GM20000 (cell line): ENCODE measurements at places on chromosomes 6 and 20.
A peak's percentile ranks its signal among the peaks of the same experiment; 100 is the strongest.

DNA sequence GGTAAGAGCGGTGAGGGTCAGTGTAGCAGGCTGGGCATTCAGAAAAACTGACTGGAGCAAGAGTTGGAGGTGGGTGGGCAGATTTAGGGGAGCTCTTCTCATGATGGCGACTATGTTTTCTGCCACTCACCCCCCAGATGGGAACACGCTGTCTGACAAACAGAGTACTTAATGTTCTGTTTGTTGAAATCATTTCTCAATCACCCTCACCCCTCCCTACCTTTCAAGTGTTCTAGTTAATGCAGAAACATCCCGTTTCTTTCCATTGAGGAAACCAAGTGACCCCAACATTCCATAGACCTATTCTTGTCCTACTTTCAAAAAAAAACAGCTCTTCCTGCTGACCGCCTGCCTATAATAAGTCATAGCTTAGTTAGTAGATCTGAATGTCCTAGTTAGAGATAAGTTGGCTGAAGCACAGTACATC lies 132.5 kb upstream of the NEDD9 start:
- no peak for DNase-seq

DNA sequence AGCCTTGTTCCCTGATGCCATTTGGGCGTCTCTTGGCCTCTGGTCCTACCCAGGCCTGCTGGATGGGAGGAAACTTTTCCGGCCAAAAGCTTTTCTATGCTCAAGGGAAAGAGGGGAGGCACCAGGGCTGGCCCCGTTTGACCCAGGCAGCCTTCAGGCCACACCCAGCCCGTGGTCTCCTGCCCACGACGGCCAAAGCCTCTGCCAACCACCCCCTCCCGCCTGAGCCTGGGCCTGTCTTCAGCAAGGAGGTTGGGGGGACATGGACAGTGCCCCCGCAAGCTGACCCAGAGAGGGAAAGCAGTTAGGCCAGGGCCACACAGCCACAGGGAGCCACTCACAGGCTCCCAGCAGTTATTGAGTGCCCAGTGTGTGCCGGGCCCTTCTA lies 49.5 kb downstream of the SRC start:
- DNase-seq = no peak

DNA sequence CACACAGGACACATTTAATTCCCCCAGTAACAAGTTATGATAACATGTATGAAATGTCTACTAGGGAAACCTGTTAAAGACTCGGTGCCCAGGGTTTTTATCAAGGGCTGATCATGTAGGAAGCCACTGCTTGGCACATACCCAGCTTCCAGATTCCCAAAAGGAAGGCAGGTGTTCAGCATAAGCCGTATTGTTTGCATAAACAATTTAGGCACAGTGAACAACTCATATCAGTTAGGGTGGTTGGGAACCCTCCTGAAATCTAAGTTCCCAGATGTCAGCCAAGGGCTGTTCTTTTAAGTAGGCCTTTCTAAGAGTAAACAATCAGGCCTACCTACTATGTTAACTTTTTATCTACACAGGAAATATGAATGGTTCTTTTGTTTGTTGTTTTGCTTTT lies 74.1 kb downstream of the ASXL1 start:
- no peak for DNase-seq

DNA sequence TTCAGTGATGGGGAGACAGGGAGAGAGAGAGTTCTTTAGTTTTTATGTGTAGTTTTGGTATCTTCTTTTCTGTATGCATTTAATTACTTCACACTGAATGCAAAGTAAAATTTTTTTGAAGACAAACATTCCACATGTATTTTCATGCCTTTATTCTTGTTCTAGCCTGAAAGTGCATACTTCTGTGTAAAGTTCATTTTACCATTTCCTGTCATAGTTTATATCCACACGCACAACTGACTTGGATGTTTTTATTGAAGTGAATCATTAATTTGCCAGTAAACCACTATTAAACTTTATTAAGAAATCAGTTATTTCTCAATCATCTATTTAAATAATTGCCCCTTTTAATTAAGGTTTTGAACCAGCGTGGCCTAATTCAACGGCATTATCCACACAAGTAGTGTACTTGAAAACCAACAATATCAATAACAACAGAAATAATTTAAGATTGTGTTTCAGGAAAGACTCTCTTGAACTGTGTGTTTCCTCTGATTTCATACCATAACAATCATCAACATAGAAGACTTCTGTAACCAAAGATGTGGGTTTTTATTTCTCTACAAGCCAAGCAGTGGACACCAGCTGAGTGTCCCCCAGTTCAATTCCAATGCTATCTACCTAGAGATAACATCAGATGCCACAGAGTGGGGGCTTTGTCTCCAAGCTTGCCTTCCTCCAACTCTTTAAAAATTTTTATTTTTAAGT lies 512.7 kb upstream of the JAG1 start:
- no peak for DNase-seq

DNA sequence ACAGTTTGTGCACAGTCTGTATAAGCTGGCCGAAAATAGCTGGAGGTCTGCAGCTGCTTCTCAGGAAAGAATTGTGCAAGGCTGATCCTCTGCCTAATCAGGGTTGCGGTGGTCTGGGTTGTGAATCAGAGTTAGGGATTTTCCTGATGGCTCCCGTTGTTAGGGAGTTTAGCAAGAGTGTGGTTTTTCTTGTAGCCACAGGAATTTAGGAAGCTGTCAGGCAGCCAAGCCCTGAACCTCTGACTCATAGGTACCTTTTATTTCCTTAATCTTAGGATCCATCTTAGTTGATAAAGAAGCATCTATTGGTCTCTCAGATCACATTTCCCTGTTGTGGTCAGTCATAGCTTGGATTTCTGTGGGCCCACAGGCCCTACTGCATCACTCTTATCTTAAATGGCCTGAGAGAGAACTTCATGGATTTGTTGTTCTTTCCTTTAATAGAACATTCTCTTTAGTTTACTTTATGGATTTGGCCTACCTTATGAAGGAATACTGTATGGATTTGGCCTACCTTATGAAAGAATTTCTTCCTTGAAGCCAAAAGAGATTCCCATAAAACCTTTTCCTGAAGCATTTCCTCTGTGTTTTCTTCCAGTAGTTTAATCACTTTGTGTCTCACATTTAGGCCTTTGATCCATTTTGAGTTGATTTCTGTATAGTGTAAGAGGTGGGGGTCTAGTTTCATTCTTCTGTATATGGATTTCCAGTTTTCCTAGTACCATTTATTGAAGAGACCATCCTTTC lies 10.3 kb downstream of the KIF25 start:
- DNase-seq = no peak

- peak; percentile 38 for DNase-seq
These were observed 826 bp upstream of the PYGB start for GRCh38 chr20:25247000-25247517.

GRCh38 chr6:2861822-2862164 lies 20.1 kb upstream of the SERPINB1 start:
- no peak for DNase-seq

- no peak for DNase-seq
These were observed 315.4 kb downstream of the ADGRG6 start for GRCh38 chr6:142617158-142617557.
